ENCODE measurements at places on chromosomes 7 and 10.

DNA sequence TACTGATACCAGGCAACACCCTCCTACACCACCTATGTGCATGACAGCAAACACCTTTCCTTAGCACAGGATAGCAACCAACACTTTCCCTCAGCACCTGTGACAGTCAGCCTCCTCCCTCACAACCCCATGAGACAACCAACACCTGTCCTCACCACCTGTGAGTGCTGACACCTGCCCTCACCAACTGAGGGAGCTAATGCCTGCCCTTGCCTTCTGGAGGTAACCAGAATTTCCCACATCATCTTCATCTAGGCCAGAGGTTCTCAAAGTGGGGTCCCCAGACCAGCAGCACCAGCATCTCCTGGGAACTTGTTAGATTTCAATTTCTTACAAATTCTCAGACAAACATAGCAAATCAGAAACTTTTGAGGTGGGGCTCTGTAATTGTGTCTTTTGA lies 112.5 kb downstream of the GRID1 start:
- DNase-seq = no peak

GRCh38 chr10:100083623-100084022 lies 2.0 kb upstream of the CPN1 start:
- DNase-seq = no peak

- no peak for DNase-seq
These were observed 49.8 kb downstream of the FHIP2A start for GRCh38 chr10:114871379-114871778.

DNA sequence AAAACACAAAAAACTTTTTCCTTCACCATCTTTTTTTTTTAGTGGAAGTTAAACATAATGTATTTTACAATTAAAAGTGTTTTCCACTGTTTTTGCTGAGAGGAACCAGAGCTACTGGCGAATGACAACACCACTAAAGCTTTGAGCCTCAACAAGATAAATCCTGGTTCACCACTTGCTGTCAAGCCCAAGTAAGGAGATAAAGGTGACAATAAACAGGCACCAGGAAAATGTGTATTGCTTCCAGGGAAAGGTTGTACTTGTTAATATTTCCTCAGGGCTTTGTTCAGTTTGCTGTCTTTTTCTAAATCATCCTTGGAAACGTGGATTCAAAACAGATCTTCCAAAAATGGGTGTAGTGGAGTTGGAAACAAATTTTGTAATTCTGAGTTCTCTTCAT lies 109.9 kb upstream of the ANKRD30A start:
- DNase-seq = no peak

- no peak for DNase-seq
These were observed 82.7 kb upstream of the TFEC start for GRCh38 chr7:116113310-116113709.

DNA sequence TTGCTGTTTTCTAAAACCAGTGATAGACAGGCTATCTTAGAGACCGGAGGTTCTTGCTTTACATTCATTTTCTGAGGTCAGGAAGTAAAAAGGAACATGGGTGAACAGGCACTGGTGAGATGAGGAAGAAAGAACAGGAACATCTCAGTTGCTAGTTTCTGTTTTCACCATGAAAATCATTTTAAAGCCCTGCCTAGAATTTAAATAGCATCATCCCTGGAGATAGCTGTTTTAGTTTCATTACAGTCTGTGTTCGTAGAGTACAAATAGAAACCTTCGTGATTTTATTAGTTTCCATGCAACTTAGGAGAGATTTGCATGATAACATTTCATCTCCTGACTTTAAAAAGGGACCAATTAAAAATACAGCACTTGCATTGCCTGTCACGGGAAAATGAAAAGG lies 14.7 kb downstream of the KCNMA1 start:
- DNase-seq = no peak

DNA sequence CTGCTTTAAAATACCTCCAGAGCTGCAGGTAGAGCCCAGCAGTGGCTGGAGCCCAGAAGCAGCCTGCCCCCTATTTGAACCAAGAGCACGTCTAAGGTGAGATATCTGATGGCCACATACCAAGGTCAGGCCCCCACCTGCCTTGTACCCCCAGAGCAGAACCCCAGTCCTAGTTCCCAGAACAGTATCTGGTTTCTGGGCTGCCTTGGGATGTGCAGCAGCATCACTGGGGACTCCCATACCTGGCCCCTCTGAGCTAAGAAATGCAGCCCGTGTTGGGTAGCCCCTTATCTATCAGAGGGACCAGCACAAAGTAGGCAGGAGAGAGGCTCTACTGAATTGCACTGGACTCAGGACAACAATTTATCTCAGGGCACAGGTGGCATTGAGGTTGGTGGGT lies 8.9 kb downstream of the SFTPD start:
- no peak for DNase-seq

DNA sequence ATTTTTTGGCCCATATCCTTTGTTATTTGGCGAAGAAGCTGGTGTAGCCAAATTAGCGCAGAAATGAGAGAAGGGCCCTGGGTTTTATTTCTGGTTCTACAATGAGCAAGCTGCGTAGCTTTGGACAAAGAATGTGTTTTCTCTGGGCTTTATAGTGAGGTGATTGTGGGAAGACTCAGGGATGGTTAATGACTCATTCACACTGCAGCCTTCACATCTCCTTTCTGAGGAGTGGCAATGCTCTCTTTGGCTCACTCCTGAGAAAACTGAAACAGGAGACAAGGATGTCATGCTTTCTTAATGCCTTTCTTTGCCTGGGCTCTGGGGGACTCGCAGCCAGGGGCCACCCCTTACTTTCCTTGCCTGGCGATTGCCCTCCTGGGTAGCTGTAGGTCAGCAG lies 271.0 kb upstream of the PODXL start:
- no peak for DNase-seq

- no peak for DNase-seq
These were observed 101.4 kb downstream of the ZNF365 start for GRCh38 chr10:62475551-62475950.

DNA sequence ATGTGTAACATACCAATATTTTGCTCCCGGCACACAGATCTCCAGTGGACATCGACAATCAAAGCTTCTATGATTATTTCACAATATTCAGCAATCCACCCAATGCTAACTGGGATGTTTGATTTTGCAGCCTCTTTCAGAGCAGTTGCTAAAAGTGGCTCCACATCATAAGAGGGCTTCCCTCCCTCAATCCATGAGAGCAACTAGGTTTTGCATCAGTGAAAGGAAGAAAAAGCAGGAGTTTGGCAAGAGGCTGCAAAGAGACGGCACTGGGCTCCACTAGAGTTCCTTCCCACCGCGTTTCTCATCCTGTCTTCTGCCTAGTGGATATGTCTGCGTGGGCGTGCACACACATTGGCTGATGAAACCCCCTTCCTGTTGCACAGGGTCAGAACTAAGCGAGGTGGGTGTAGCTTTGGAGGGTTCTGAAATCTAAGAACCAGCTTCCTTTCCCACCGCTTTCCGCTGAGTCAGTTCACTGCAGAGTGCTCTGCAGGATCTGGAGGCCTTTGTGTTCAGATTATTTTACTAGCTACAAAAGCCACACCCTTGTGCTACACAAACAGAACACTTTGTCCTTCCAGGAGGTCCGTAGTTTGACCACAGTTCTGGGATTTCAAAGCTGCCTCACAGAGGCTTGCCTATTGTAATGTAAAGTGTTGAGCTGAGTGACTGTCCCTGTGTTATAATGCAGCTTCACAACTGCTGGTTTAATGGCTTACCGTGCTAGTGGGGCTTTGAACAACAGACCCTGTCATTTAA lies 28.1 kb downstream of the ARL4A start:
- DNase-seq = peak; percentile 86

DNA sequence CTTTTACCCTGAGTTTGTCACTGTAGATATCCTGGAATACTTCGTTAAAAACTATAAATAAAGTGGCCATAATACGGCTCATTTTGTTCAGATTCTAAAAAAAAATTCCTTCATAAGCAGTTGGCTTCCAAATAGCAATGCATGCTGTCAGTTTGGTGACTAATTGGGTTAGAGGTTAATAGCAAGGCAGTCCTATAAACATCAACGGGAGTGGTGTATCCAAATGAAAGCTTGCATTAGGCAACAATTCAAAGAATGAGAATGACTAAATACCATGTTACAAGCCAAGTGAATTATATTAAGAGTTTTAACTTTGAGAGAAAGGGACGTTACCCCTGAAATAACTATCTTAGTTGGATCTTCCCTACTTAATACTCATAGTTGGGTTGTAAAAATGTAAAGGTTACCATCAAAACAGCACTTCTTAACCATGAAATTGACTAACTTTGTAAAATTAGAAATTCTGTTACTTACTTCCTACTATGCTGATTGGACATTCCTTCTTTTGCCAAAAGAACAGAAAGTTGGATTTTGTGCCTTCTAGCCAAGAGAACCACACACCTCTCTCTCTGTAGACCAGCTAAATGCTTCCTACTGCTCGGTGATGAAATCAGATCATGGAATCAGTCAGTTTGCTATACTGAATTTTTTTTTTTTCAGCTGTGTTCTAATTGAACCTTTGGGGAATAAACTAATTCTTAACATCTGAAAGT lies 98.0 kb downstream of the KAT6B start:
- no peak for DNase-seq

DNA sequence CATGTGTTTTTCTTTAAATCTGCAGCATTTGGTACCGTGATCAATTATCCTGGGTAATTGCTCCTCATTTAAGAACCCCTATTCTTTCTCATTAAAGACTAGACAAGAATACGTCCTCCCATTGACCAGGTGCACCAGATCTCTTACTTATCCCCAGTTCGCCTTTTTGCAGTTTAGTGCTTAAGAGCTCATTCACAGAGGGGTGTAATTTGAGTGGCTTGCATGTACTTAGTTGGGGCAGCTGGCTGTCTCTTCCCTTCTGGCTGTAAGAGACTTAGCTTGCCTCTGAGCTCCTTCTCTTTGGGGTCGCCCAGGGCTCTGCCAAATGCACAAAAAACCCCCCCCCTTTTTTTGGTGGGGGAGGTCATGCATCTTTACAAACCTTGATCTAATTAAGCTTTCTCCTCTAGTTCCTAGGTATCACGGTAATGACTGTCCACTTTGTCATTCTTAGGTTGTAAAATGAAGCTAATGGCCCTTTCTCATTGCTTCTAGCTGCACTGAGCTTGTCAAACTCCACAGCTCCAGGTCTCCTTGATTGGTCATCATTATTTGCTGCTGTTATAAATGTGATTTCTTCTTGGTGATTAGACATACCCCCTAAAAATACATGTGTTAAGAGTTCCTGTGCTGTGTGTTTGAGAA lies 26.3 kb downstream of the GAD2 start:
- DNase-seq = no peak

- DNase-seq = no peak
These were observed 33.6 kb downstream of the TRRAP start for GRCh38 chr7:98911916-98912315.

DNA sequence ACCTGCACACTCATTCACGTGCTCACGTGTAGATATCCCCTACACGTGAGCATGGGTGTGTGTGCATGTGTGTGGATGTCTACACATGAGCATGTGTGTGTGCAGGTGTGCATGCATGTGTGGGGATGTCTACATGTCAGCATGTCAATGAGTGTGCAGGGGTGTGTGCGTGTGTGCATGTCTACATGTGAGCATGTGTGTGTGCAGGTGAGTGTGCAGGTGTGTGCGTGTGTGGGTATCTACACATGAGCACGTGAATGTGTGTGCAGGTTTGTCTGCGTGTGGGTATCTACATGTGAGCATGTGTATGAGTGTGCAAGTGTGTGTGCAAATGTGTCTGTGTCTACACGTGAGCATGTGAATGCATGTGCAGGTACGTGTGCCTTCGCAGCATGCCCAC lies 274.8 kb downstream of the PTPRN2 start:
- no peak for DNase-seq

- no peak for DNase-seq
These were observed 348.9 kb downstream of the ARL4A start for GRCh38 chr7:13036256-13036780.

GRCh38 chr10:124586142-124586541 lies 124.5 kb downstream of the LHPP start:
- no peak for DNase-seq

DNA sequence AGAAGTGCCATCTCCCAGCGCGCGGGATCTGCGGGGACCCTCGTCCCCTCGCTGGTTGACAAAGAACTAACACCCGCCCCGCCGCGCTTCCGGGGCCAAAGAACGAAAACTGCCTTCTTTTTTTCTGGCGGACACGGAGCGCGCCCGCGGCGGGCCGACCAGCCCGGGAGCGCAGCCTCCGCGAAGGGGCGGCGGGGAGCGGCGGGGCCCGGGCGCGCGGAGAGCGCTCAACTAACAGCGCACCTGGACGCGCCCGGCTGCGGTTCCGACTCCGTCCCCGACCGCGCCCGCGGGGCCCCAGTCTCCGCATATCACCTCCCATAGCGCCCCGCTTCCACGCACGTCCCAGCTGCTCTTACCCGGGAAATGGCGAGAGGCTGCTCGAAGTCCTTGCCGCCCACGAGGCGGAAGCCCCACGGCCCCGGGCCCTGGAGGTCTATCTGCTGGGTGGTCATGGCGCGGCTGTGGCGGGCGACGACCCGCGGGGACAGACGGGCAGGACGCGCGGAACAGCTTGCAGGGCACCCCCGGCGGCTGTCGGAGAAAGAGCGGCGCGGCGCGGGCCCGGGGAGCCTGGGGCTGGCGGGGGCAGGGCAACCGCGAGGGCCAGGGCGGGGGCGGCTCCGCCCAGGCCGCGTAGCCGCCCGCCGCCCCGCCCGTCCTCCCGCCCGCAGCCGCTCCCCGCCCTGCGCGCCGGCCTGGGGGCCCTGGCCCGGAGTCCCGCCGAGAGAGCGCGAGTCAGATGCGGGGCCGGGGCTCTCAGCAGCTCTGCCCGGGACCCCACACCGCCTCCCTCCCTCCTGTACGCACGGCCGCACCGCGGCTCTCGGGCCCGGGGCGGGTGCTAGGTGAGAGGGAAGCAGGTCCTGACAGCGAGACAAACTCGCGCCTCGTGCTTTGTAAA lies at the start of gene PDLIM1:
Gene PDLIM1 (minus strand): TSS at position 543 of the 904 bp plus-strand sequence. CDS start 88 bp downstream, at position 455.
- DNase-seq = peak; percentile 72

GRCh38 chr7:108158776-108159175 lies 28.6 kb upstream of the LAMB4 start:
- DNase-seq = no peak

- no peak for DNase-seq
These were observed 182.8 kb upstream of the DGKB start for GRCh38 chr7:15085366-15085765.

DNA sequence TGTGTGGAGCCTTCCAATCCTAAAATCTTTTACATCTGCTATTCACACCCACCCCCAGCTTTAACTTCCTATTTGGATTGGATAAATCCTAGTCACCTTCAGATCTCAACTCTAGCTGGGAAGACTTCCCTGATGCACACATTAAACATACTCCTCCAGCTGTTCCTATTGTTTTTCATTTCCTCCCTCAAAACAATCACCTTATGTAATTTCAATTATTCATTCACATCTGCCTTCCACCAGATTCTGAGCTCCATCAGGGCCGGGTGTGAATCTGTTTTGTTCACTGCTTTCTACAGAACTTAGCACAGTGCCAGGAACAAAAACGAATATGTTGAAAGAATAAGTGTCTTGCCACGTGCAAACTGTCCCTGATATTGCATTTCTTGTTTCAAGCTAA lies 497.4 kb downstream of the PLXDC2 start:
- no peak for DNase-seq

GRCh38 chr10:104255311-104255981 lies 754 bp downstream of the GSTO1 start:
- DNase-seq = peak; percentile 29

Measured in bone marrow (tissue), 2 donors.